ENCODE measurements at places on chromosomes 3 and 15. TPM values are rescaled to one million over a fixed set of nuclear protein-coding genes. Genes with fewer than 3 reads are reported as not detected.

Gene INSYN1
- total RNA-seq: not detected

Gene SQOR
- 39.9 TPM for total RNA-seq

Gene ACAP2
- total RNA-seq: 38.2 TPM

Gene ADIPOQ
- total RNA-seq: not detected

Gene PPCDC
- 43.3 TPM for total RNA-seq

Gene FBXL22
- 0.82 TPM for total RNA-seq

Gene IL20RB
- total RNA-seq: 0.58 TPM

Gene ACKR4
- 0.10 TPM for total RNA-seq

Gene PEX5L
- 0.51 TPM for total RNA-seq

Gene SOX2
- total RNA-seq: 0.13 TPM

Gene LRTM1
- not detected for total RNA-seq

Gene RUVBL1
- 78.8 TPM for total RNA-seq

Gene CPLX3
- total RNA-seq: not detected
